HFFc6 (cell line): ENCODE measurements at places on chromosomes 6 and 20.

- no peak for DNase-seq
These were observed 31.7 kb downstream of the STX7 start for GRCh38 chr6:132481189-132481588.

GRCh38 chr6:106188104-106188794 lies 102.1 kb downstream of the PRDM1 start:
- no peak for DNase-seq

- peak; percentile 48 for DNase-seq
These were observed 18.5 kb upstream of the WFDC10A start for GRCh38 chr20:45611054-45611453.

GRCh38 chr20:36547186-36548005 lies 6.1 kb downstream of the MYL9 start:
- DNase-seq: no peak
